ENCODE measurements at places on chromosomes 13 and 19.

DNA sequence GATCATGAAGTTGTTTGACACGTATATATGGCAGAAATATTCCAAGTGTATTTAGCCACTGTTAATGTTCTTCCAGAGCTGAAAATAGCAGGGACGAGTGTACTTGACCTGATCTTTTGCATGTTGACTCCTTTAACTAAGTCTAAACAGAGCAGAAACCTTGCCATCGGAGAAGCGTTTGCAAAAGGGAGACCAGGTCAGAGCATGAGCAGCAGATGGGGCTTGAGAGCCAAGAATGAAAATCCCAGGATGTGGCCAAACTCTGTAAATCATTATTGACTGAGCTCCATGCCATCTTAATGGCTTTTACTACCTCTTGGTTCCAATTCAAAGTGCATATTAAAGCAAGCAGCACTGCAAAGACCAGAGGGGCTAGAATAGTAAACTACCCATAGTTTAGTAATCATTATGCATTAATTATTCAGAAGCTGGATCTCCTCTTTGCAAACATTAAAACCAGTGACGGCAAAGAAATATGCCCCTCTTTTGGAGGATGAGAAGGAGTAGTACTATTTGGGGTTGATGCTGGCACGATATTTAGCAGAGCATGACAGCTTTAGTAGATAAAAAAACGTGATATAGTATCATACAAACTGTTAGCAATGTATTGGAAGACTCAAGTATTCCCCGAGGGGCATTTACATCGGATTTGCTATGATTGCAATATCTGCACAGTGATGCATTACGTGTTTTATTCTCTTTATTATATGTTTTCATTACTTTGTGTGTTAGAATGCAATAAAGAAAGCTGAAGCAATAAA is 55.7 kb downstream of the FAM216B start:
- DNase-seq = no peak

- DNase-seq = no peak
Measured at GRCh38 chr13:110509971-110510786, 51.3 kb downstream of the RAB20 start.

DNA sequence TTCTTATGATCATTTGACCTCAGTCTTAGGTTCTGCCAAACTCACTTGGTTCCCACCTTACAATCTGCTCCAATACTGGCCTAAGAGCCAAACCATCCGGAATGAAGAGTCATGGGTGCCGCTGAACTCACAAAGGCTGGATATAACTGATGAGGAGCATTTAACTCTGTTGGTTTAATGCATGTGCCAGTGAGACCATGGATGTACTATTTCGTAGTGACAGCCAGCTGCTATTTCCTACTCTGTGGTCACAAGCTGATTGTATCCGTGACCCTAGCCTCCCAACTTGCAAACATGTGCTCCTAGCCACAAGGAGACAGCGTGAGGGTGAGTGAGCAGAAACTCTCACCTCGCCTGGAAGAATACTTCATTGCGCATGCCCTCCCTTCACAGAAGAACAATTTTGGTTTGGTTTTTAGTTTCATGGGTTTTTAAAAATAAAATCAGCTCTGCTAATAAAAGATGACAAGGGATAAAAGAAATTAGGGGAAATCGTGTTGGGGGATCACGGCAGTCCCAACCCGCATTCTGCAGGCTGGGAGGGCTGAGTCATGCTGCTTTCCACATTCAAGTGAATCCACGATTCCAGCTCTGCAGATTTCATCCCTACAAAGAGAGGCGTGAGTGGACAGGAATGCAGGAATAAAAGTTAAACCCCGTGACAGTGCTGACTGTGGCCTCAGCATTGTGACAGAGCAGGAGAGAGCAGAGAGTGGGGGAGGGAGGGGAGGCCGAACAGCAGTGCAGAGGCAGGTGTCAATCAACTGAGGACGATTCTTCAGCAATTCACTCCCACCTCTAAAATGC is 66.8 kb upstream of the RAP2A start:
- no peak for DNase-seq

- no peak for DNase-seq
Measured at GRCh38 chr19:41960973-41961372, 1.9 kb upstream of the RABAC1 start.

- no peak for DNase-seq
Measured at GRCh38 chr19:34350161-34350561, 14.8 kb upstream of the GPI start.

DNA sequence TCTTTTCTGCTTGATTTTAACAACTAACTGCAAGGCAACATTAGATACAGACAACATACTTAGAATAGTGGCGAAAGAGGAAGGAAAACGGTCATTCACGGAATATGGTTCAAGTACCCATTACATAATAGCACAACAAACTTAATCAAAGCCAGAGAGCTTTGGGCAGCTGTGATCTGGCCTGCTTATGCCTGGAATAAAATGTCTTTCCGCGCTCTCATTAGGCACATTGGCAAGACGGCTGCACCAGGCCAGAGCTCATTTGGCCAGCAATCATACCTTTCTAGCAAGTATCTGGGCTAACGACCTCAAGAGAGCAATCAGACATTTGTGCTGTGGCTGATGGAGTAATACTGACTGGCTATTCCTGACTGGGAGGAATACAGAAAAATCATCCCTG is 112.8 kb downstream of the NALCN start:
- DNase-seq = no peak

- no peak for DNase-seq
Measured at GRCh38 chr13:88153353-88153752, 482.2 kb downstream of the SLITRK5 start.

DNA sequence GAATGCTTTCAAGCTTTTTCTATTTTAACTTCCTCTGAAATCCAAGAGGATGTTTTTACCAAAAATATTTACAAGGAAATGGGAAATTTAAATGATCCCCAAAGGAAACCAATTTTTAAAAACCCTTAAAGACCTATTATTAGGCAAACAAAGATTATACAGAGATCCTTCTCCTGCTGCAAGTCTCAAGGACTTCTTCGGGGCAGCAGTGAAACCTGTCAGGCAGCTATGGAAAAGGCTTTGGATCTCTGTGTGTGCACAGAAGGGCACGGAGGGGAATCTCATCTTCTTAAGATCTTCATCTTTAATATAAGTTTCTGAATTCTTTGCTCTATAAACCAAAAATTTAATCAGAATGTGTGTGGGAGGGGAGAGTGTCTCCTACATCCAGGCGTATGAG is 36.0 kb upstream of the CLDN10 start:
- DNase-seq = no peak

DNA sequence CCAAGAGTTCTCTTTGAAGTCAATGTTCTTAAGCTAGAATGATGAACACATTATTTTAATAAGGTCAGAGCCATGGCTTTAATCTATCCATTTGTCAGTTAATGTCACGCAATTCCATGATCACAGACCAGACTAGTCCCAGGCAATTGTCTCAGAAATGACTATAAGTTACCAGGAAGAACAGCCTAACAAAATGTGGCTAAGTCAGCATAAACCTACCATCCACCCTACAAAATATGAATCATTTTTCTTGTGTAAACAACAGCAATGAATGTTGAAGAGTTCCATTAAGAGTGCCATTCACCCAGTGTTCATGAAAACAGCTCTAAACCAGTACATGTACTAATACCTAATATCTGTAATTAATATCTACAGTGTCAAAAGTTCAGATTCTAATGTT is 127.5 kb downstream of the KCTD12 start:
- no peak for DNase-seq

DNA sequence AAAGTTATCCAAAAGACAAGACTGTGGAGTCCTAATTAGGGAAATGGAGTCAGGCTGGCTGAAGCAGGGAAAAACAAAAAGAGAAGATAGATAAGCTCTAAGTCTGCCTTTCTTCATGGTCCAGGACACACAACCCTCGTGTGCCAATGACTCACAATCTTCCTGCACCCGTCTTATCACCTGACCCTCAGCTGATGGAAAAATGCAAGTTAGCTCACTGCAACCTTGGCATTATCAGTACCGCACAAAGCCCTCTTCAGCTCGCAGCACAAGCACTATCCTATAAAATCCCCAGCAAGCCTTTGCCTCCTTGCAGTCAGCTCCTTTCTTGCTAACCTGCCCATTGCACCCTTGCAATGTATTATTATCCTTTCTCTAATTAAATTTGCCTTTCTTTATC is 4.3 kb downstream of the OR7A5 start:
- DNase-seq = no peak

All from activated gamma-delta T cell (primary cell).